ENCODE measurements at places on chromosomes 2 and 18.

DNA sequence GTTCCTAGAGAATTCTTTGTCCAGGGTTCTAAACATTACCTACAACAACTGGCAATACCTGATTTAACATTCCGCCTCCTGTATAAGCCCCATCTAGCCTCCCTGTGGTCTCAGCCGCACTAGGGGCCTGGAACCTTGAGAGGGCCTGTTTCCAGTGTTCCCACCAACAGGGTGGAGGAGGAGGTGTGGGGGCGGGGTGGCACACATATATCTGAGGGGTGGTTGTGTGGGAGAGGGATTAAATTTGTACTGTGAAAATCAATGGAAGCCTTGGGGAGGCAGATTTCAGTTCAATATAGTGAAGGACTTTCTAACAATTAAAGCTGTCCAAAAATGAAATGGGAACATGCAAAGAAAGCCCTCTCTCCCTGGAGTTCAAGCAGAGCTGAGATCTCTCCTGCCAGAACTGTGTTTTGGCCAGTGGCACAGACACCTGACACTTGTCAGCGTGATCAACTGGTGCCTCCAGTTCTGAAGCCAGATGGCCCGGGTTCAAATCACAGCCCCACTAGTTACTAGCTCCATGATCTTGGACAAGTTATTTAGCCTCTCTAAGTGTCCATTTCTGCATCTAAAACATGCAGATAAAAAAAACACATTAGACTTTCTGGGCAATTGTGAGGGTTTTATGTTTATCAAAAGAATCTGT lies 17.0 kb upstream of the FZD7 start:
- no peak for DNase-seq

- no peak for DNase-seq
Measured at GRCh38 chr2:105383432-105384166, 15.3 kb downstream of the FHL2 start.

GRCh38 chr18:48541026-48541746 lies 2.4 kb downstream of the CTIF start:
- peak; percentile 11 for DNase-seq

DNA sequence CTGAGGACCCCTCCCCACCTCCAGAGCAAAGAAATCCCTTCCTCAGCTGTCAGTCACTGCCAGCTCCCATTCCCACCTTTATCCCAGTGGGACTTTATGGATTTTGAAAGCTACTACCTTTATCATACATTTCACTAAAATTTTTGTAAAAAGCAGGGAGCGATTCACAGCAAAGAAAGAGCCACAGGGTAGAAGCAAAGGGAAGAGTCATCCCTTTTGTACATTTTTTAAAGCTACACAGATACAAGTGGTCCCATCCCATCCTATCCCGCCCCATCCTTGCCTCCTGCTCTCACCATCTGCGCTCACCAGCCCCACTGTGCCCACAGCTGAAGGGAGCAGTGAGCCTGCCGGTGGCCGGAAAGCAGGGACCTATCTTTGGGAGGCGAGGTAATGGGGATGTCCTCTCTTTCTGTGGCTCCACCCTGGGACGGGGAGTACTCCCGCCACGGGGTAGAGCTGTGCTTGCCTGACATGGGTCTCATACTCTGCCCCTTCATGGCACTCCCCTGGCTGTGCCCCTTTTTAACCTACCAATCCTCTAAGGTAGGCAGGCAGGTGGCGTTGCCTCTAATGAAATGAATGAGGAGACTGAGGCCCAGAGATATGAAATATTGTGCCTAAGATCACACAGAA lies 13.2 kb downstream of the SH2D6 start:
- DNase-seq = no peak

GRCh38 chr2:22055784-22056620 lies 932.2 kb downstream of the TDRD15 start:
- no peak for DNase-seq

DNA sequence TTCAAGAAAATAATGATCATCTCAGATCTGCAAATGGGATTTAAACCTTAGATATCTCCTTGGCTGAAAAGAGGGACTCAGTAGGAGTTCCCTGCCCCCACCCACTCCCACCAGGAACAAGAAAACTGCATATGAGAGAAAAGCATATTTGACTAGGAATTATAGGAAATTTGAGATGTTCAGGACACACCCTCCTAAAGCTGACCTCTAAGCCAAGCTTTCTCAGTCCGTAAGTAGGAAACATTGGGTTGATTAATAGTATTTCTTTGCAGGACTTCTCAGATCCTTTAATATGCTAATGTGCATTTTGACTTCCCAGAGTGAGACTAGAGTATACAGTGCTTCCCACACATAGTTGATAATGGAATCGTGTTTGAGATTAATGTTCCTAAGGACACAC lies 47.8 kb upstream of the DAPL1 start:
- DNase-seq = no peak

DNA sequence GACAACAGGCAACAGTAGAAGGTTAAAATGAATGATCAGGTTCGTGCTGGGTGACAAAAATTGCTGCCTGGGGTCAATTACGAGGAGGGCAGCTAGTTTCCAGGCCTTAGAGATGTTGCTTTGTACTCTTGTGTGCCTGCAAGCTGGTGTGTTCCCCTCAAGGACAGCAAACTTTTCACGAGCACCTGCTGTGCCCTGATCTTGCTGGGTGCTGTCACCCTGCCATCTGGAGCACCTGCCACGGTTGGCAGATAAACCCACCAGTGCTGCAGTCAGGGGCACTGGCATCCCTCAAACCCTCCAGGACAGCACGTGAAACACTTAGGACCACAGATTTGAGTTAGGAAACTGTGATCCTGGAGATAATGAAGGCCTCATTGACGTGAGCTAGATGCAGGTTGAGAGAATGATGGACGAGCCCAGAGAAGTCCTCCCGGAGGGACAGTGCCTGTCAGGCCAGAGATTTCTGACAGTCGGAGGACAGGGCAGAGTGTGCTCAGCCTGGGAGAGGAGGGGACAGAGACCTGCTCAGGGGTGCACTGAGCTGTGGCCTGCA lies 104.3 kb upstream of the RAB12 start:
- no peak for DNase-seq

GRCh38 chr2:166831930-166832329 lies 56.4 kb upstream of the XIRP2 start:
- DNase-seq = no peak

GRCh38 chr2:122635686-122636085 lies 880.2 kb downstream of the TSN start:
- DNase-seq = no peak

DNA sequence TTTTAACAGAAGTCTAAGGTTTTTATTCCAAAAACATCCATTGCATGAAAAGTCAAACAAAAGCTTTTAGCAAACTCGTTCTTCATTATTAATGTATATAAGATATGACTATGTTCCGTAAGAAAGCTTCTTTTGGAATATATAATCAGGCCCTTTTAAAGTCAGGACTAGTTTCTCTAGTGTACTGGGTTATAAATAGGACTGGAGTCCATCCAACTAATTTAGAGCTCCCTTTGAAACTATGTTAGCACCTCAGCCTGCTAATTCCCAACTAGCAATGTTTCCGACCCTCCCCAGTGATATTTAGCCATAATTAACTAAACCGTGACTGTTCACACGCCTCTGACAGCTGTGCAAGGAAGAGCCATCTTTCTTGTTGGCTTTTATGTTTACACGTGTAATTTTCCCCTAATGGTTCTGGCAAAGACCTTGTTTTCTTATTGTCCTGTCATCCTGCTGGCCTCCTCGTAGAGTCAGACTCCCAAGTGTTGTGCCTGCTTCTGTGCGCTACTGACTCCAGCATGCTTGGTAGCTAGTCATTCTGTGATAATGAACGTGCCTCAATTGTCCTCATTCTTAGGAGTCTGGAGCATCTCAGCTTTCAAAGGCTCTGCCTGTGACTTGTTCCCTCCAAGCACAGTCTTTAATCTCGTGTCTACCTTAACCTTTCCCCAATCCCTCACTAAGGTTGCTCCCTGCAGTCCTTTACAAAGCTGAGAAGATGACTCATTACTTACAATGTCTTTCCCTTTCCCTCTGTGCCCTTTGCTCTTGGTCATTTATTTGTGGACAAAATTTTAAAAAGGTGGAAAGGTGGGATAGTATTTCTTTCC lies 172.2 kb upstream of the RASGRP3 start:
- no peak for DNase-seq

DNA sequence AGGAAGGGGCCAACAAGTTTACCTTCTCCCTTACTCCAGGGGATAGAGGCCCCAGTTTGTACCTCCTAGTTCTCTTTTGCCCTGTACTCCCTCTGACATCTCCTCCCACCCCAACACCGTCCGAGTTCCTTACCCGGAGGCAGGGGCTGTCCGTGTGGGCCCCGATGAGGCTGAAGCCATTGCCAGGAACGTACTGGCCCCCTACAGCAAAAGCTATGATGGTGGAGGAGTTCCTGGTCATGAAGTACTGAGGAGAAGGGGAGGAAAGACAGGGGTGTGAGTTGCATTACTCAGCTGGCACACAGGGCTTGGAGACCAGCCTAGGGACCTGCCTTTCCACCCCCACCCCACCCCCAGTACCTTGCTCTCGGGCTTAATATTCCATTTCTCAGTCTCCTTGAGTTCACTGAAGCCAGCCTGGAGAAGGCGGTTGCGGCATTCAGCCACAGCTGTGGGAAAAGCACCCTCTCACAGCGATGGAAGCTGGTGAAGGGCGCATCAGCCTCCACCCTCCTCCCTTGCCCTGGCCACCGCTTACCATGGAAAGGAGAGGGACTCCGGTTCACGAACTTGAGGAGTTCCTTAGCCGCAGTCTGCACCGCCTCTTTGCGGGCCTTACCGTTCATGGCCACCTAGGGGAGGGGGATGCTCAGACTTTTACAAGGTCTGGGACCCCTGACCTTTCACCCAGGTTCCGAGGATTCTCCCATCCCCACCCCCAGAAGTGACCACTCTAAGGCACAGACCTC lies 1.0 kb downstream of the DNPEP start:
- no peak for DNase-seq

DNA sequence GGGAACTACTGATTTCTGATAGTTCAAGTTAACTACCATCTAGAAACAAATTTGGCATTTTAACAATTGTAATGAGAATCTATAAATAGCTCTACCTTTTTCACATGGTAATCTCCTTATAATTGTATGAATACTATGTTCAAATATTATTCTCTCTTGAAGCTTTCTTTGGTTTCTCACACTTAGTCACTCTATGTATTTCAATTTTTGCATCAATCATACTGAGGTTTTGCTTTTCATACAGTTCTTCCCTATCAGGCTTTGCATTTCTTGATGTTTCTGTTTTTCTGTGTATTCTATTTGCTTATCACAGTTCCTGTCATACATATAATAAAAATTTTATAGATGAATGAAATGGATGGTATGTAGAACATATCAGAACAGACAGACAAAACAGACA lies 16.0 kb downstream of the VPS54 start:
- DNase-seq = no peak

GRCh38 chr18:23563377-23564043 lies 22.8 kb downstream of the NPC1 start:
- DNase-seq = no peak

- DNase-seq = no peak
Measured at GRCh38 chr2:219207134-219207883, 727 bp downstream of the ZFAND2B start.

DNA sequence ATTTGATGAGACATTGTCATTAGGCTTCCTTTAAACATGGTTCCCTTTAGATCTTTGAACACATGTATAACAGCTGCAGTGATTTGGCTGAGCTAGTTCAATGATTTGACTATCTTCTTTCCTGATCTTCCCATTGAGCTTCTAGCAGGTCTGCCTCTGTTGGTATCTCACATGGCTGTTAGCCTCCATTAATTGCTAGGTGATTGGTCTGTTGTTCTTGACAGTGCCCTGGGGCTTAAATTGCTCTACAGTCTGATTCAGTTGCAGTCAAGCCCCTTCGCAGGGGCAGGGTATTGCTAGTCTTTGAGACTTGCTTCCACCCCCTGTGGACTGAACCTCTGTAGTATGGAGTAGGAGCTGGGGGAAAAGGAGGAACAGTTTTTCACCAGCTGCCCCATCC lies 24.1 kb downstream of the SKA1 start:
- no peak for DNase-seq

- no peak for DNase-seq
Measured at GRCh38 chr18:33201509-33201926, 239.0 kb downstream of the CCDC178 start.

DNA sequence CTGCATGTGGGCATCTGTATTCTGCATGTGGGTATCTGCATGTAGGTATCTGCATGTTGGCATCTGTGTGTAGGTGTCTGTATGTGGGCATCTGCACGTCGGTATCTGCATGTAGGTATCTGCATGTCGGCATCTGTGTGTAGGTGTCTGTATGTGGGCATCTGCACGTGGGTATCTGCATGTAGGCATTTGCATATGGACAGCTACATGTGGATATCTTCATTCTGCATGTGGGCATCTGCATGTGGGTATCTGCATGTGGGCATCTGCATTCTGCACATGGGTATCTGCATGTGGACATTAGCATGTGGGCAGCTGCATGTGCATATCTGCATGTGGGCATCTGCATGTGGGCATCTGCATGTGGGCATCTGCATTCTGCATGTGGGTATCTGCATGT lies 537.4 kb downstream of the RNF144A start:
- no peak for DNase-seq

GRCh38 chr2:20478961-20479360 lies 32.1 kb downstream of the RHOB start:
- DNase-seq = no peak

DNA sequence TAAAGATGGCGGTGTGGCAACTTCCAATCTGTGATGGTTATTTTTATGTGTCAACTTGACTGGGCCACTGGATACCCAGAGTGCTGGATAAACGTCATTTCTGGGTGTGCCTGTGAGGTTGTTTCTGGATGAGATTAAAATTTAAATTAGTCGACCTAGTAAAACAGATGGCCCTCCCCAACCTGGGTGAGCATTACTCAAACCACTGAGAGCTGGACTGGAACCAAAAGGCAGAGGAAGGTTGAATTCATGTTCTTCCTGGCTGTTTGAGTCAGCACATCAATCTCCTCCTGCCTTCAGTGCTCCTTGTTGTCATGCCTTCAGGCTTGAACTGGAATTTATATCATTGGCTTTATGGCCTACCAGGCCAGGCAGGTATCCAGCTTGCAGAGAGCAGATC lies 190.8 kb upstream of the RGPD4 start:
- no peak for DNase-seq

GRCh38 chr2:241184901-241185300 lies 3.6 kb upstream of the ANO7 start:
- DNase-seq = no peak
